MV-4-11 (cell line): ENCODE measurements at places on chromosomes 7 and 10.

- DNase-seq = no peak
Observed at GRCh38 chr10:28638392-28638791, 38.9 kb upstream of the BAMBI start.

DNA sequence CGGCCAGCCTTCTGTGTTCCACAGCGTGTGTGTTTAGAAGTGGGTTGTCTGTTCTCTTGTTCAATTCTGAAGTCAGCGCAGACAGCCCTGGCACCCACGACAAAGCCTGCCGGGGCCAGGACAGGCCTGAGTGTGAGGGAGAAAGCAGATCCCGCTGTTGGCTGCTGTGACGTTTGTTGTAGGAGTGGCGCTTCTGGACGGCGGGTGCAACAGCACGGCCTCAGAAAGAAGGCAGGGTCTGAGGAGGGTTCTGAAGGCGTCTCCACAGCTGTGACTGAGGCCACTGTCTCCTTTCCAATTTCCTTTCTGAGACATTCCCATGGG lies 76.2 kb downstream of the VIPR2 start:
- peak; percentile 3 for DNase-seq

- peak; percentile 100 for DNase-seq
Observed at GRCh38 chr10:16817125-16818019, at the start of gene RSU1. RSU1 (minus strand) TSS chr10:16817424; CDS start chr10:16817081, 343 bp downstream.

DNA sequence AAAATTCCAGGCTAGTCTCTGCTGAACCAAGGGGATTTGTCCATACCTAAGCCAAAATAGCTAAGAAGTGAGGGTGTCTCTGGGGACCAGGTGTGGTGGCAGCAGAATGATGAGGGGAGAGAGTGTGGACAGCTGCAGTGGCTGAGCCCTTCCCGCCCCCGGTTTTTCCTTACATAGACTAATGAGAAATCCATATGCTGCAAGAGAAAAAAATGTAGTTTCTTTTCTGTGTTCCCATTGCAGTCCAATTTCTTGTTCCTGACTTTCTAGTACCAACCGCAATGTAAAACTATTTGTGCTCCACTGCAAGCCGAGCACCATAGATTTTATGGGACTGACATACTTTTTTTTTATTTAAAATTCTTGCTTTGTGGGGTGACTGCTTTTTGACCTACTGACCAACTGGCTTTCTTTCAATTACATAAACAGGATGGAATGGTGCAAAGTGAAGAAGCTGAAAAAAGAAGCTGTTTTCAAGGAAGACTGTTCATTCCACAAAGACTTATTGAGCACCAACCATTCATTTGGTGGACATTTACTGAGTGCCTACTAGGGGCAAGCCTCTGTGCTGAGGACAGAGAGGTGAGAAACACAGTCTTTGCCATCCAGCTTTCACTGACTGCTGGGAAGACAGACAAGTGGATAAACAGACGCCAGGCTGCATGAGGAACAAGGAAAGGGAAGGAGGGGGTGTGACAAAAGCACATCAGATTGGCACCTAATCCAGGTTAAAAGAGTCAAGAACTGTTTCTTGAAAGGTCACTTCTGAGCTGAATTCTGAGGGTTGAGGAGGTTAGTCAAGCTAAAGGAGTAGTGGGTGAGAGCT lies 9.8 kb downstream of the CEP41 start:
- DNase-seq = no peak

GRCh38 chr7:97089771-97090170 lies 27.7 kb upstream of the SDHAF3 start:
- no peak for DNase-seq

GRCh38 chr10:124671486-124672075 lies 72.6 kb downstream of the FAM53B start:
- DNase-seq = peak; percentile 91

DNA sequence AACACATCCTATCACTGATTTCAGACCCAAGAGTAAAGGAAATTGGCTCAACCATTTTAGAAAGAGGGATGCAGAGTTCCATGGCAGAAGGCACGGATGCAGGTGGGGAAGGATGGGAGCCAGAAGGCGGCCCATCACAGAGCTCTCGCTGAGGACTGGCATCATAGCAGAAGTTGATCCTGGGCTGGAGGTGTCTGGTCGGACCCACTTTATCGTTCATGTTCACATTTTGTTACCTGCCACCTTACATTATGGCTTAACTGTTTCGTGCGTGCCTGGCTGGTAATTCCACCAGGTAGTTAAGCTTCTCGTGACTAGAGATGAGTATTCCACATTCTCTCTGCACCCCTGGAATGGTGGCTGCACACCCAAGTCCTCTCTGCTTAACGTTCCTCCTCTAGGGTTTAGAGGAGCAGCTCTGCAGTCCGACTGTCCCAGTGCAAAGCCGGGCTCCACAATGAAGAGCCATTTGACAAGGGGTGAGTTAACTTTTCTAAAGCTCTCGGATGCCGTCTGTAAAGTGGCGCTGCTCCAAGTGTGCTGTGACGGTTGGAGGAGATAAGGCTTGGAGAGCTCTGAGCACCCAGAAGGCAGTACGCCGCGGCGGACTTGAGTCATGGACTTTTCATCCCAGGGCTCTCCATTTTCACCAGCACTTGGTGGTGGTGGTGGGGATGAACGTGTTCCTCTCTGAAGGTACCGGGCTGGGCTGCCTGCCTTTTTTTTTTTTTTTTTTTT lies 157.1 kb upstream of the SHH start:
- DNase-seq = no peak

DNA sequence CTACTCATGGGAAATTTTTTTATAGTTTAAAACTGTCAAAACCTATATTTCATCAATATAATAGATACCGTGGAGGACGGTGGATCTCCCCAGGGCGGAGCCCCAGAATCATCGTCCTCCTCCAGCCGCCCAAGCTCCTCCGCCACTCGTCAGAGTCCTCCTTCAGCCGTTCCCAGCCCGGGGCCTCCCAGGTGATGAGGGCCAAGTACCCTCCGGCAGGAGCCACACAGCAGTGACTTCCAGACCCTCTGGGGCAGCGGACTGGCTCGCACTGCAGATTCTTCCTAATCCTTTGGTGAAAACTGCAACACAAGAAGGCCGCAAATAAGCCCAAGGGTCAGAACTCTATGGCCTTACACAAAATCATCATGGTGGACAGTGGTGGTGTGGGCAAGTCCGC lies 26.8 kb upstream of the ABCB5 start:
- DNase-seq = no peak

- DNase-seq = no peak
Observed at GRCh38 chr10:90276894-90277475, 575.6 kb downstream of the KIF20B start.

DNA sequence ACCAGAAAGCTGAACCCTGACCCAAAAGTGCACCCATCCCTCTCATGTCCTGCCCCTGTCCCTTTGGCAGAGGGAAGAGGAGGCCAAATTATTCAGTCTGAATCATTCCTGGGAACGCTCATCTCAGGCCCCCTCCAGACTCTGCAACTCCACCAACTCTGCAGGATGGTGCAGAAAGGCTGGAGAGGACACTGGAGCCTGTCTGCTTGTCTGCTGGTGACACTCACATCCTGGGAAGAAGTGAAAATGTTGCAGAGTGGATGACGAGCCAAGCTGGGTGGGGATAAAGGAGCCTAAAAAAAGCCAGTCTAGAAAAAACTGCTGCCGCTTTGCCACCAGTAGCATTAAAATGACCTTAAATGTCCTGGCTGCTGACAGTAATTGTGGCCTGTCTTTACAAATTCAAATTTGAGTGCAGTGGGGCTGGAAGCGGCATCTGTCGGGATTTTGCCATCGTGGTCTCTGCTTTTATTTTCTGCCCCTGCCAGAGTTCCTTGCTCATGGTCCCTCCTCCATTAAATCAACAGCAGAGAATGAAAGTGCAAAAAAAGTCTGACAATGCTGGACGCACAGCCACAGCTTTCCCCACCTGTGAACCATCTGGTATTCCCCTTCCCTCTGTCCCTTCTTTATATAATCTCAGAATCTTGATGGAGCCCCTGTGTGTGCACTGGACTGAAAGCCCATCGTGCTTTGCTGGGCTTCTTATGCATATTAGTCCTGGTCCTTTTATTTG lies 63.9 kb downstream of the STK17A start:
- peak; percentile 29 for DNase-seq

DNA sequence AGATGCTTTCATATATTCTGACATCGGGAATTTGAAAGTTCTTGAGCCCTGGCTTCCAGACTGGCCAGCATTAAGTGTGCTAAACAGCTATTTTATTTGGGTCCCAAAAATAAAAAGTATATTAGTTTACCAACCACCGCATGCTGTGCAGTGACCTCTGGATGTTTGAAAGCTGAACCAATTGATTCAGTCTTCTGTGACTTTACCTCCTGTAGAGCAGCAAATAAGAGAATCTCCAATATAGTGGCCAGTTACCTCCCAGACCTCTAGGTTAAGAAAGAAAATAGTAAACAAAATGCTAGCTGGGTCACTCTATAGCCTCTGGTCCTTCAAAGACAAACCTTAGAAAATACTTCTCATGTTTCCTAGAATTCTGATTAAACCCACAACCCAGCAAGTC lies 424.6 kb upstream of the NFE2L3 start:
- no peak for DNase-seq

- no peak for DNase-seq
Observed at GRCh38 chr7:117841611-117842010, 31.6 kb downstream of the CTTNBP2 start.

DNA sequence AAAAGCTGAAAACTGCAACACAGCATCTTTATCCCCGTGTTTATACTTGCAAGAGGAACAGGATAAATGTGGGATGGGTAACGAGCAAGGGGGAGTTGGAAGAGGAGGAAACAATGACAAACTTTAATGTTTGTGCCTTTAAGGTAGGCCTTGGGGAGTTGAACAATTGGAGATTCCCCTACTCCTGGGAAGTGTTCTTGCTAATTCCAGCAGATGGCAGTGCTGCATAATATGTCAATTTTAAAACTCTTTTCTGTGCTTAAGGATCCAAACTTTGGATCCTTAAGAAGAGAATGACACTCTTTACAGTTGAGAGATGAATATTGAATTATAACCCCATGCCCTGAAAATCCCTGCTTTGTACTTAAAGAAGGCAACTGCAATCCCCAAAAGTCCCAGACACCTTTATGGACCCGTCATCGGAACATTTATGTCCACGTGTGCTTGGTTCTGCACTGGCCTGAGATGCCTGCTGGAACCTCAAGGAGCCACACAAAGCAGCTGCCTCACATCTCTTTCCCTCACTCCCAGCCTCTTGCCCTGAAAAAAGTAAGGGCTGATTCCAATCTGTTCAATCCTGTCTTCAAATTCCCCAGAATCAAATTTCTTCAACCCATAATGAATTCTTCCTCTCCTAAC lies 12.0 kb downstream of the IFIT5 start:
- peak; percentile 4 for DNase-seq

DNA sequence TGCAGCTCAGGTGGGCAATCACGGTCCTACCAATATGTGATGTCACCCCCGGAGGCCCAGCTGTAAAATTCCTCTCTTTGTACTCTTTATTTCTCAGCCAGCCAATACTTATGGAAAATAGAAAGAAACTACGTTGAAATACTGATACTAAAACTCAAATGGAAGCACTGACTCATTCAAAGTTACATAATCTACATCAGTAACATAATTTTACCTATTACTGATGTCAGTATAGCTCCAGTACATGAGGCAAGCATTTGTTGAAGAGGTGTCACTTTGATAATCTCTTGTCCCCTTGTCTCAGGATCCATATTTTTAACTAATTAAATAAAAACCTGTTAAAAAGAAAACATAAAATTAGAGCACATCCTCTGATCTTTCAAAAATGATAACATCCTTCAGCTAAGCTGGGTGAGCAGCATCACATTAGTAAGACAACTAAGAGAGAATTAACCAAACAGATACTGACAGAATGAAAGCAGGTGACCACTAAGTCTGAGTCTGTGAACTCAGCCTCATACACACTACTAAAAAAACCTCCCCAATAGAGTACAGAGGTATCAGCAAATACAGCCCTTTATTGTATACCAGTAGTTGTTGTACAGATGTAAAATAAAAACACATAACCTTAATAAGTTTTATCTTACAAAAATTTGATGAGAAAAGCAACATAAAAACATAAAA lies 17.6 kb downstream of the SLC25A40 start:
- peak; percentile 7 for DNase-seq

GRCh38 chr10:33704214-33704830 lies 369.9 kb upstream of the NRP1 start:
- no peak for DNase-seq

DNA sequence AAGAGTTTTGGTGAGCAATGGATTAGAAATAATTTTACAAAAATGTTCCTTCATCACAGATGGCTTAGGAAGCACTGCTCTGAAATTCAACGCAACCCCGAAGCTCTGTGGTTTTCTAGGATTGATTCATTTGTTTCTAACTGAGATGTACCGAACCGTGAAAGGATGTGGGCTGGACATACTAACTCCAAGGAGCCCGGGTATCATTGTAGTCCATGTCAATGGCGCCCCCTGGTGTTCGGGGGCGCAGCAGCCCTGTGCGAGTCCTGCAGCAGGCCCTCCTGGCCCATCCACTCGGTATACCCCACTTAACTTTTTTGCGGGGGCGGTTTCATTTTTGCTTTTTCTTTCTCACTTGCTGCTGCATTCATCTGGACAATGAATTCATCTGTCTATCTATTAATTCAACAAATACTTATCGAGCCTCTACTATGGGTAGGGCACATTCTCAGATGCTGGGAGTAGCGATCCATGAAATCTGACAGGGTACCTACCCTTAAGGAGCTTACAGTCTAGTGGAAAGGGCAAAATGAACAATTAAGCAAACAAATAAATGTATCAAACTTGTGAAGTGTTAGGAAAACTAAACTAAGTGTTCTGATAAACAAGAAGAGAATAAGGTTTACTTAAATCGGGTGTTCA lies 25.2 kb upstream of the ITPRID1 start:
- DNase-seq = peak; percentile 36

- no peak for DNase-seq
Observed at GRCh38 chr10:50567384-50567783, 56.4 kb downstream of the SGMS1 start.

- DNase-seq = no peak
Observed at GRCh38 chr7:68984306-68984705, 614.0 kb upstream of the AUTS2 start.

- DNase-seq = no peak
Observed at GRCh38 chr10:46526682-46527038, 29.8 kb downstream of the GPRIN2 start.

DNA sequence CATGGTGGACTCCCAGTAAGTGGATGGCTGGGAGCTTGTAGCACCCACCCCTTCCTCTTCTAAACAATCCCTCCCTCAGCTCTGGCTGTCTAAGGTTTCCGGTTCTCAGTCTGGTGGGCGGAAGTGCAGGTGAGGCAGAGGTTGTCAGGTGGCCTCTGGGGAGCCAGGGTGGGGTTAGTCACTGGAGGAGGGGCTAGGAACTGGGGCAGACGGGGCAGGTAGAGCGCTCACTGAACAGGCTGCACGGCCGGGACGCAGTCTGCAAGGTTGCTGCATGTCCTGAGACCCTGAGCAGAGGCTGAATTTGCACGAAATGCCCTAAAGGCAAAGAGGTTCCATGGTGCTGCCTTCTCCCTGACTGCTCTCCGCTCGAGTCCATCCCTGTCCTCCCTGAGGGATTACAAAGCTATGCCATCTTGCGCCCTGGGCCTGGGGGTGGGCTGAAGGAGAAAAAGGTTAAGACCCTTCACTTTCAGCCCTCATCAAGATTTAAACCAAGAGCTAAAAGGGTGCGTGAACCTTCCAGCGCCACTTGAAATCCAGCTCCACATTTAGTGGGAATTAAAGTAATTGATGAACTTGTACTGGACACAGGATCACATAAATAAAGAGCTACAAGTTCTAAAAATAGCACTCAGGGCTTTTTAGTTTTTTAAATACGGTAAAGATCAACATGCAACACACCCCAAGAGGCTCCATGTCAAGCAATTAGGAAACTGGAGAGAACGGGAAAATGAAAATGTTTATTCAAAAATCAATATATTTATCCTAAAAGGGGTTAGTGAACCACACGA lies 62.3 kb upstream of the CTBP2 start:
- no peak for DNase-seq
